Dorsolateral prefrontal cortex (tissue), 122 donors: ENCODE measurements at places on chromosomes 1 and 21. TPM values are rescaled to one million over a fixed set of nuclear protein-coding genes. Genes with fewer than 3 reads are reported as not detected.

Gene PGLYRP4
- not detected for total RNA-seq

Gene GJA4
- 8.5 TPM for total RNA-seq

Gene CLSTN1
- 416 TPM for total RNA-seq

Gene TNNI3K
- 6.9 TPM for total RNA-seq

DNA sequence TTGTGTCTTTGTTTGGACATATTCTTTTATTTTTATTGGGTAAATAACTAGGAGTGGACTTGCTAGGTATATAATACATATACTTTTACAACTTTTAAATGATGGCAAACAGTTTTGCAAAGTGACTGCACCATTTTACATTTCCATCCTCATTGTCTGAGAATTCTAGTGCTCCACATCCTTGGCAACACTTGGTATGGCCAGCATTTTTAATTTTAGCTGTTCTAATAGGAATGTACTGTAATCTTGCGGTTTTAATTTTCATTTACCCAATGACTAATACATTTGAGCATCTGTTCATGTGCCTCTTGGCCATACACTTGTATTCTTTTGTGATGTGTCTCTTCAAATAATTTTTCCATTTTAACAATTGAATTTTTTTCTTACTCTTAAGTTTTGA is 37.0 kb upstream of the ATP6V1G3 start:
- DNase-seq: no peak

GRCh38 chr21:15826908-15827601 is 97.3 kb downstream of the USP25 start:
- no peak for DNase-seq

GRCh38 chr1:177872308-177872900 is 97.5 kb downstream of the SEC16B start:
- DNase-seq: no peak

- no peak for DNase-seq
Observed at GRCh38 chr1:107648071-107648470, 316.9 kb downstream of the VAV3 start.

DNA sequence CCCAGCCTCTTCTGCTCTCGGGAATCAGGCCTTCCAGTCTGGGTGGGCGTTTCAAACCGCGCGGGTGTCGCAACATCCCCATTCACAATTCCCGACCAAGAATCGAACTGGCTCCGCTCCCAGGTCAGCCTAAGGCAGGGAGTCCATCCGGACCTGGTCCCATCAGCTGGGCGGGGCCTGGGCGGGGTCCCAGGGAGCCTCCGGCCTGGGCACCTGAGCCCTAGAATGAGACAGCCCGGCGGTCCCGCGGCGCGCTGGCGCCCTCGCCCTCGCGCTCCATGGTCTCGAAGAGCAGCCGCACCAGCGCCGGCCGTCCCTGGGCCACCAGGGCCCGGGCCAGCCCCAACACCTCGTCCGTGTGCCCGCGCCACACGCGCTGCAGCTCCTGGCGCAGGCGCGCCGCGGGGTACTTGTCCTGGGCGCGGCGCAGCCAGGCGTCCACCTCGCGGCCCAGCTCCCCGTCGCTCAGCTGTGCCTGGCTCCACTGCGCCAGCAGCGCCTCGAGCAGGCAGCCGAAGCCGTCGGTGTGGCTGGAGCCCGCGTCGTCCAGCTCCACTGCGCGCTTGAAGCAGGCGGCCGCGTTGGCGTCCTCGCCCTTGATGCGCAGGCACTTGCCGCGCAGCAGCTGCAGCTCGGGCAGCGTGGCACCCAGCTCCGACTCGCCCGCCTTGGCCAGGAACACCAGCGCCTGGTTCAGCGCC is 16.9 kb upstream of the PARS2 start:
- no peak for DNase-seq

DNA sequence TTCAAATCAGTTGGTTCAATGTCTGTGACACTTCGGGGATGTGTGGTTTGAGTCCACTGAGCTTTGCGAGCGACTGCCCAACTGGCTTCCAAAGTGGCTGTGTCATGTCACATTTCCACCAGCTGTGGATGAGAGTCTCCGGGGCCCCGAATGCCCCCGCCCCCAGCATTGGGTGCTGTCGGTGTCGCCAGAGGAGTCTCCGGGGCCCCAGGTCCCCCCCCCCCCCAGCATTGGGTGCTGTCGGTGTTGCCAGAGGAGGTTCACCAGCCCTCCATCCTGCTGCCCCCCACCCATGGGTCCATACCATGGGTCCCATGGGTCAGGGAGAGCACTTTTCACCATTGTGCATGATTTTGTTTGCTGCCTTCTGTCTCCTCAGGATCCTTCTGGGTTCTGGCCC is 9.0 kb upstream of the SMYD3 start:
- DNase-seq: no peak

GRCh38 chr1:57843760-57844159 is 419.9 kb upstream of the DAB1 start:
- DNase-seq: no peak

DNA sequence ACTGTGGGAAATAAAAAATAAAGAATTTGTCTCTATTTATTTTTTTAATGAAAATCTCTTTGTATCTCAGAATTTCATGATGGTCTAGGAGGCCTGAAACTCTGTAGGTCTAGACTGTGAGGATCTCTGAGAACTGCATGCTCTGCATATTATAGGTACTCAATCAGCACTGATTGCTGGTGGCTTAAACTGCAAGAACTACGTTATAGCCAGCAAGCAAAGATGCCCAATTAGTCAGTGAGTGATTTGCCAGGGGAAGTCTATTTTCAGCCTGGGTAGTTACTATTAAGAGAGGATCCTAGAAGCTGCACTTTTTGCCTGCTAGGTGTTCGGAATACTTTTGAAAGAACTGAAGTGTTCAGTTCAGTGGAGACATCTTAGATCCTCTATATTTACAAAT is 87.4 kb downstream of the GPR52 start:
- DNase-seq: no peak

DNA sequence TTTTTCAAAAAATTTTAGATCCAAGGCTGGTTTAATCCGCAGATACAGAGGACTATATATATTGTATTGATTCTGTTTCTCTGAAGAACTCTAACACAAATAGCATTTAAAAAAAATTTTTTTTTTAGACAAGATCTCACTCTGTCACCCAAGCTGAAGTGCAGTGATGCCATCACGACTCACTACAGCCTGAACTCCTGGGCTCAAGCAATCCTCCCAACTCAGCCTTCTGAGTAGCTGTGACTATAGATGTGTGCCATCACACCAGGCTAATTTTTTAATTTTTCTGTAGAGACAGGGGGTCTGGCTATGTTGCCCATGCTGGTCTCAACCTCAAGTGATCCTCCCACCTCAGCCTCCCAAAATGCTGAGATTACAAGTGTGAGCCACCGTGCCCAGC is 3.0 kb downstream of the ANKRD45 start:
- DNase-seq: no peak

DNA sequence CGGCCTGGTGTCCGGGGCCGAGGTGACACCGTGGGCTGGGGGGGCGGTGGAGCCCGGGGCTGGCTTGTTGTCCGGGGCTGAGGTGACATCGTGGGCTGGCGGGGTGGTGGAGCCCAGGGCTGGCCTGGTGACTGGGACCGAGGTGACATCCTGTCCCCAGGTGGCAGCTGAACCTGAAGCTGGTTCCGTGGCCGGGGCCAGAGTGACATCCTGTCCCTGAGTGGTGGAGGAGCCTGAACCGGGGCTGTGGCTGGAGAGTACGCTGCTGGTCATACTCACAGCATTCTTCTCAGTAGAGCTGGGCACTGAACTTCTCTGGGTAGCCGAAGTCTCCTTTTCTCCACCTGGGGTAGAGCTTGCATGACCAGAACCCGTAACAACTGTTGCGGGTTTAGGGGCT is 15.8 kb downstream of the THBS3 start:
- DNase-seq: no peak

DNA sequence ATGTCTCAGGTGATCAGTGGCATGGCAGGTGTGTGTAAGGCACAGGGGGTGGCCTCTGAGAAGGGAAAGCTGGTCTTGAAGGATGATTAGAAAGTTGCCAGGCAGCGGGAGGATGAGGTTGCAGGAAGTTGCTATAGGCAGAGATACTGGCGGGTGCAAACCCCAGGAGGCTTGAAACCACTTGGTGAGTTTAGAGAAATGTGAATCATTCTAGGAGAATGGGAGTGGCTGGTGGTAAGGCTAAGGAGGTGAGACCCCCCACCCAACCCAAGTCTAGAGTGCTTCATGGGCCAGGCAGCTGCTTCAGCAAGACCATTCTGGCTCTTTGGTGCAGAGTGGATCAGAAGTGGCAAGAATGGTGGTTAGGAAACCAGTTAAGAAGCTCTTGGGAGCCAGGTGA is 9.0 kb downstream of the SH2D2A start:
- no peak for DNase-seq

GRCh38 chr1:1752190-1752589 is 26.1 kb downstream of the NADK start:
- DNase-seq: no peak
